NCI-H2107 (cell line): ENCODE measurements at places on chromosomes 7 and 10.

- no peak for DNase-seq
Measured at GRCh38 chr10:36542493-36542892, 582.9 kb upstream of the ANKRD30A start.

DNA sequence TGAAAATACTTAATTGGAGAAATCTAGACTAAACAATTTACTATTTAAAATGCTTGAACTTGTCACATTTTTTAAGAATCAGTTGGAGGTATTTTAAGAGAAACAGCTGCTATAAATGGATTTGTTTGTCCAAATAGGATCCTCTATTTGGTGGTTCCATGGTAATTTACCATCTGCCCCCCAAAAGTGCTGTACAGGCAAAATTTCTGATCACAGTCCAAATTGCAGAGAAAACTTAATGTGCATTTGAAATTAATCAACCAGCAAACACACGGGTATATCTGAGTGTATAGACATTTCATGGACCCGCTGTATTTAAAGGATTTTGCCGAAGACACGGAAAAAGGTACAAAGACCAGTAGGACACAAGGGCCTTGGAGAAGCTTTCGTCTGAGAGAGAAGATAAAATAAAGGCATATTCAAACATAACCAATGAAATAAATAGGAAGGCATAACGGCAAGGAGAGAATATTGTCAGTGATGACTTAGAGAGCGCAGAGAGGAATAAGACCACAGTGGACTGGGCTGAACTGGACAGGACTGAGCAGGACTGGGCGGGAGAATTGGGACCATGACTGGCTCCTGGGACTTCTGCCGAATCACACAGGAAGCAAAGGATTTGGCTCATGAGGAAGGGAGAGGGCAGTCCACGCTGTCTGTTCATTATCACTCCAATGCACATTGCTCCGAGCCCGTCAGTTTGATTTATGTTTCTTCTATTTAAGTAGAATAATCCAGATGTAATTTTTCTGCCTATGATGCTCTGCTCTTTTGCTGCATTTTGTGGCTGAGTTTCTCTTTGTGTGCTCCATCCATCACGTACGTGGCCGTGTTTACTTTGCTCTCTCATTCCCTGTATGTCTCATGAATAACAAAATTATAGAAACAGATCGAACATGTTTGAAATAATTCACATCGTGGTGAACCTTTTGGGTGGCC lies 112.8 kb downstream of the PRLHR start:
- DNase-seq, result no peak

DNA sequence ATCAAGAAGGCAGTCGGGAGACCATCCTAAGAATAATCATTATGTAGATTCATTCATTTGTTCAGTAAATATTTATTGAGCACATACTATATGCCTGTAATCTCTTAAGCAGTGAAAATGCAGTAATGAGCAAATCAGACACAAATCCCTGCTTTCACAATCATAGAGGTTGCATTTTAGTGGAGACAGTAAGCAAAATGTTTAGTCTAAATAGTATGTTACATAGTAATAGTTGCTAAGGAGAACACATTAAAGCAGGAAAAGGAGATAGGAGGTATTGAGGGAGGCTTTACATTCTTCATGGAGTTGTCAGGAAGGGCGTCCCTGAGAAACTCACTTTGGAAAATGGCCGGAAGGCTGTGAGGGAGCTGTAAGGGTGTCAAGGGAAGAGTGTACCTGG lies 79.9 kb downstream of the CDK14 start:
- no peak for DNase-seq

GRCh38 chr7:107286751-107287621 lies 118.2 kb downstream of the HBP1 start:
- DNase-seq, result no peak

GRCh38 chr10:117663750-117664149 lies 121.2 kb downstream of the EMX2 start:
- DNase-seq, result no peak

DNA sequence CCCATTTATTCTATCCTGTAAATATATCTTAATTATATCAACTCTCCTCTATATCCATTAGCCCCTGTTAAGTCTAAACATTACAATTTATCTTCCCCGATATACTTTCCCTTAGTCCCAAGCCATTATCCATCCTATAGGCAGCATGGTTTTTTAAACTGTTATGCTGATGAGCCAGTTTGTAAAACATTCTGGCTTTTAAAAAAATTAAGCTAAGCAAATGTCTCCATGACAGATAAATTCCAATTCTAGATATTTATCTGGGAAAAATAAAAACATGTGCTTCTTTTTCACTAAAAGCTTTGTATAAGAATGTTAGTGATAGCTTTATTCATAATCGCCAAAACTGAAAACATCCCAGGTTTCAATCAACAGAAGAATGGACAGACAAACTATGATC lies 183.2 kb upstream of the GNAI1 start:
- no peak for DNase-seq
